Stimulated activated CD4-positive, alpha-beta T cell treated with anti-CD3 and anti-CD28 coated beads, Interleukin-15, amount 100 ng/mL, for 24 hours (primary cell): ENCODE measurements at places on chromosomes 16 and 17.

DNA sequence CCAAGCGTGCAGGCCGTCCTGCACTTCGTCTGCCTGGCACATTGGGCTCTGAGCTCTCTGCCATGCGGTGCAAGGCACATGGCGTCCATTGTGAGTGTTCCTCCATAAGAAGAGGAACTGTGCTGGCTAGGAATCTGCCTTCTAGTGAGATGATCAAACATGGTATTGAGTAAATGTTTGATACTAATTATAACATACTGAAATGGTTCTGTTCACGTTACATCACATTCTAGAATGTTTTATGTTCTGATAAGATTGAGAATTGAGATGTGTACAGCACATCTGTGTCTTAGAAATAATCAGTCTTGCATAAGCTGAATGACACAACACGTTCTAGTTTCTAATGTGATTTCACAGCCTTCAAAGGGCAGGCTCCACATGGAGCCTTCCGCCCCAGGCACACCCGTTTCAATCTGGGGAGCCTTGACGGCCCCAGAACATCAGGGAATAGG, 42.9 kb downstream of the USP10 start:
- no peak for DNase-seq

DNA sequence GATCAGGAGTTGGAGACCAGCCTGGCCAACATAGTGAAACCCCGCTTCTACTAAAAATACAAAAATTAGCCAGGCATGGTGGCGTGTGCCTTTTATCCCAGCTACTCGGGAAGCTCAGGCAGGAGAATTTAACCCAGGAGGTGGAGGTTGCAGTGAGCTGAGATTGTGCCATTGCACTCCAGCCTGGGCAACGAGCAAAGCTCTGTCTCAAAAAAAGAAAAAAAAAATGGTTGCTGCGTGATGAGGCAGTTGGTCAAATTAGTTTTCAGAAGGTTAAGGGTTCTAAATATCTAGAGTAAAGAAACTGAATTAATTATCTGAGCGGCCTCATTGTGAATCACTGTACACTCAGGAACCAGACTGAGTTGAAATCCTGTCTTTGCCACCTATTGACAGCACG, 3.5 kb upstream of the CD68 start:
- DNase-seq, result no peak

- DNase-seq, result no peak
Observed at GRCh38 chr16:72769876-72770275, 278.1 kb downstream of the ZFHX3 start.

DNA sequence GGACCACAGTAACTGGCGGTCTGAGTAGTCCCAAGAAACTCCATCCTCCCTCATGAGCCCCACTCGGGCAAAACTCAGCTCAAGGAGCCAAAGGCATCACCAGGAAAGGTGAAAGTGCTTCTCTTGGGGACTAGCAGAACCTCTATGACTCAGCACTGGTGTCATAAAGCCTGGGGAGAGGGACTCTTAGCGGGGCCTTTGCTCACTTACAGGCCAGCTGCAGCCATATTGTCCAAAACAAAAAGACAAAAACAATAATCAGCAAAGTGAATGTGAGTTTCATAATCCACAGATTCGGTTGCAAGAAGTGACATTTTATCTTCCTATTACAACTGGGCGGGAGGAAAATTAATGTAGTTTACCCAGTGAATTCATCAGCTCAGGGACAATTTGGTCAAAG, at the start of gene TEKT5:
TEKT5 (minus strand) TSS at position 101 of the 400 bp plus-strand sequence; CDS start at position 44, 57 bp downstream.
- no peak for DNase-seq

DNA sequence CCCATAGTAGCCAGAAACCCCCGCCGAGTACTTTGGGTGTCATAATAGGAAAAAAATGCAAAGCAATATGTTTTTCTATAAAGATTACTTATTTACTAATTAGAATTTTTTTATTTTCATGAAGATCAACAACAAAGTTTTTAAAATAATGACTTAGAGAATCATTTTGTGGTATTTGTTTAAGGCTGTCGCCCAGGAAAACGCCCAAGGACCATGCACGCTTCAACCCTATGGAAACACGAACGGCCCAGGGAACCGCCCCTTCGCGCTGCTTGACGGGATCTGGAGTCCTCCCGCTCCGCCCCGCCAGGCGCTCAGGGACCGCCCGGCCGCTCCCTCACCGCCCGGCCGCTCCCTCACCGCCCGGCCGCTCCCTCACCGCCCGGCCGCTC, 408 bp upstream of the KPNA2 start:
- DNase-seq, result peak; percentile 97

DNA sequence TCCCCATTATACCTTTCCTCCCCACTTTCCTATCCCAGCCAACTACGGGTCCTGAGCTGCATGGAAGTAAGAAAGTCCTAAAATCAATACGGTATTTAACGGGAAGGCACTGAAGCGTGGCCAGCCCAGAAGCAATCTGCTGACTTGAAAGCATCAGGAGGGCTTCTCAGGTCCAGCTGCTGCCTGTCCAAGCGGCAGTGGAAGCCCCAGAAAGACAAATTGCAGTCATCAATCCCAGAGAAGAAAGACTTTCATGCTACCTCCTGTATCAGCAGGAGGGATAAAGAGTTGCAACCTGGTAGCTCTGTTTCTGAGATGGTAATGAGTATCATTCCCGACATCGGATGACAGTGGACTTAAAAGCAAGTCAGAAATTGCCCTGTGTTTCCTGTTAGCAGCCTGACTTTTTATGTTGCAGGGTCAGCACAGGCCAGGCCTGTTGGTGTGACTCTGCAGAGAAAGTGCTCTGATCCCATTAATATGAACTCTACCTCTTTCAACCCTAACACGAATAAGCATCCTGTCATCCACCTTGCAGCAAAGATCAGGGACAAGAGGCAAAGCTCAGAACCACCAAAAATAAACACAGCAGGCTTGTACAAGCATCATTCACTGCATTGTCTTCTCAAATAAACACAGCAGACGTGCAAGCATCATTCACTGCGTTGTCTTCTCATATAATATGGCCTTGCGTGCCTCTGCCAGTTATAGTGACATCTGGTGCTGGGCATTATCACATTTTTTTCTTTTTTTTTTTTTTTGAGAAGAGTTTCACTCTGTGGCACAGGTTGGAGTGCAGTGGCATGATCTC, 358.6 kb upstream of the CDH11 start:
- no peak for DNase-seq

DNA sequence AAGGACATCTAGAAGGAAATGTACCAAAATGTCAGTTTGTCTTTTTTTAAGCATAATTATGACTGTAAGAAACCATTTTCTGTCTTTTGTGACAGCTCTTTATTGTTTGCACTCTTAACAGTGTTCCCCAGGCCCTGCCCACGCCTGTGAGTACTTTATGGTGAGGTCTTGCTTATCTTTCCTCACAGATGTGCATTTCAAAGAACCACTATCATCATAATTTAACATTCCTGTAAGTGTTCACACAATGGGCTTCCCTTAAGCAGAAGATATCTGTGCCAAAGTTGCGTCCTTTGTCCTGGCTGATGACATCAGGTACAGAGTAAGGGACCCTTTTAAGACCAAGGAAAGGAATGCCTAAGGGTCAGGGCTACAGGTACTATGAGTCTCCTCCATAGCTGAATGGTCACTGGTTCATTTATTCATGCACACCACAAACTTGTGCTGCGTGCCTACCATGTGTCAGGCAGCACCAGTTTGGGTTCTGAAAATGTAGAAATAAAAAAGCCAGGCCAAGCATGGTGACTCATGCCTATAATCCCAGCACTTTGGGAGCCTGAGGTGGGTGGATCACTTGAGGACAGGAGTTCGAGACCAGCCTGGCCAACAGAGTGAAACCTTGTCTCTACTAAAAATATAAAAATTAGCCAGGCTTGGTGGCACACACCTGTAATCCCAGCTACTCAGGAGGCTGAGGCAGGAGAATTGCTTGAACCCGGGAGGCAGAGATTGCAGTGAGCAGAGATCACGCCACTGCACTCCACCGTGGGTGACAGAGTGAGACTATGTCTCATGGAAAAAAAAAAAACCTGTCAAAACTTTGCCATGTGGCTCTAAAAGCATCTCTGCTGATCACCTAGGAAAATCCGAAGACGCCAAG, 55.4 kb upstream of the NLK start:
- no peak for DNase-seq
